ENCODE measurements at places on chromosomes 6 and 20.

DNA sequence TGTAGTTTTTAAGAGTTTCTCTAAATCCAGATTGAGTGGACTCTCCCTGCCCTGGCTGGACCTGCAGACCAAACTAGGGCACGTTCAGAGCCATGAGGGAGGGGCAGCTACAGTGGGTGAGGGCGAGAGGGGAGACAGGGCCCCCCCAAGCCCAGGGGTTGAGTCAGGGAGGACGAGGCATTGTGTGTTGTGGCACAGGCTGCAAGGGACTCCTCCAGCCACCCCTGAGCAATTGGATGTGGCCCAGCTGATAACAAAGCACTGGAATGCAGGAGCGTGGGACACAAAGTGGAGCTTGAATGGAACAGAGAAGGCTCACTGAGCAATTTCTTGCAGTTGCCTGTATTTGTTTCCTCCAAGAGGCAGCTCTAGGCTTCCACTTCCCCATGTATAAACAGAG is 43.5 kb upstream of the MYL9 start:
- no peak for DNase-seq

- no peak for DNase-seq
These were observed 1.0 kb upstream of the VSTM2L start for GRCh38 chr20:37901654-37902503.

DNA sequence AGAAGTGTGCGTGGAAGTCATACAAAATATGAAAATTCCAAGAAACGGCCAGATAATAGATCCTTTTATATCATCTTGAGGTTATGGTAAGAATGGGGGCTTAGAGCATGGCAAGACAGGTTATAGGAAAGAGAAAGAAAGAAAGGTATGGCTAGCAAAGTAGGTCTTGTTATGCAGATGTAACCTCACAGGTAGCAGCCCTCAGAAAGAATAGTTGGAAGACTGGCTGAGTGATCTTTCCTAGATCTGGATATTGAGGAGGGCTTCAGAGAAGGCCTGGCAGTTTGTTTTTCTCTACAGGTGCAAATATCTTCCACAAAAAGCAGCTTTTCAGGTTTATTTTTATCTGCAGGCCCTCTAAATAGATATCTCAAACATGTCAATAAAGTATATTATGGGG is 679.5 kb downstream of the KHDRBS2 start:
- DNase-seq: no peak

DNA sequence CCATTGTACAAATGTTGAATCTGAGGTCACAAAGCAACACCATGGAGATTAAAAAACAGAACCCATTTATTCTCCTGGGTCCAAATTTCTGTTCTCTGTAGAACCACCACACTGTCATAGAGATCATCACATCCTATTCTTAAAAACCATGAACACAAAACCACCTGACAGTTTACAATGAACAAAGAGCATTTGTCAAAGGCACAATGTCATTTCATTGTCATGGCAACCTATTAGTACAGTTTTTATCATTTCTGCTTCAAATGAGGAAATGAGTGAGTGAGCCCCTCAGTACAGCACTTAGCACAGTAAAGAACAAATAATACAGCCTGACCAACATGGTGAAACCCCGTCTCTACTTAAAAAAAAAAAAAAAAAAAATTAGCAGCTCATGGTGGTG is 23.1 kb upstream of the LAMP5 start:
- no peak for DNase-seq

DNA sequence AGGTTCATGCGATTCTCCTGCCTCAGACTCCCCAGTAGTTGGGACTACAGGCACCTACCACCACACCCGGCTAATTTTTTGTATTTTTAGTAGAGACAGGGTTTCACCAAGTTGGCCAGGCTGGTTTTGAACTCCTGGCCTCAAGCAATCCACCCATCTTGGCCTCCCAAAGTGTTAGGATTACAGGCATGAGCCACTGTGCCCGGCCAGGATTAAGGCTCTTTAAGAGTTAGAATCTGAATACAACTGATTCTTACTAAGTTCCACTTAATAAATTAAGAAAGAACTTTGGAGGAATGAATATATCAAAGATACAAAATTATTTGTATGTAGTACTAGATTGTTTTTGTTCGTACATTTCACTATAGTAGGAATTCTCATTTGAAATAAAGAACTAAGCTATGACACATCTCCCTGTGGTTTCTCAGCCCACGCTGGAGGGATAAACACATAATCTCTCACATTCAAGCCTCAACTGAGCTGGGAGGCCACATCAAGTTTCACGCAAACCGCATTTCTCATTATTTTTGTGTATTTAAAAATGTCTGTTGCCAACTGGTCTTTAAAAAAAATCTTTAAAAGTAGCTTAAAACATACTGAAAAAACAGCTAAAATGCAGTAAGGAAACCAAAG is 34.2 kb downstream of the DTNBP1 start:
- no peak for DNase-seq

- DNase-seq: no peak
These were observed 368.1 kb upstream of the JARID2 start for GRCh38 chr6:14877758-14878157.

DNA sequence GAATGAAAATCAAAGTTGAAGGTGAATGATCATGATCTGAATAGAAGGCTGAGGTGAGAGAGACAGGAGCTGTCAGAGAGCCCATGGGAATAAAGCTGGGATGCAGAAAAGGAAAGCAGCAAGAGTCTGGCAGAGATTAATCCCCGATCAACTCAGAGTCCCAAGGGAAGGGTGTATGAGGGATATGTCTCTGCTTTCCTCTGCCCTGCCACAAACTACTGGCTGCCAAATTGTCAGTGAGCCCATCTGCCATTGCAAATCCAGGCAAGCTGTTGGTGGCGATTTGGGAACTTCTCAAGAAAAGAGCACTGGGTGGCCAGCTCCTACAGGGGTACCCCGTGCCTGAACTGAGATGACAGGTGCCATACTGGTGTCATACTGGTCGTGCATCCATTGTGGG is 705.5 kb upstream of the MAN1A1 start:
- no peak for DNase-seq

GRCh38 chr20:20568604-20569205 is 143.7 kb downstream of the RALGAPA2 start:
- DNase-seq: peak; percentile 41

- DNase-seq: peak; percentile 32
These were observed 2.4 kb upstream of the MCM3 start for GRCh38 chr6:52286798-52287432.

- DNase-seq: no peak
These were observed 37.2 kb upstream of the IL20RA start for GRCh38 chr6:137081997-137082396.

DNA sequence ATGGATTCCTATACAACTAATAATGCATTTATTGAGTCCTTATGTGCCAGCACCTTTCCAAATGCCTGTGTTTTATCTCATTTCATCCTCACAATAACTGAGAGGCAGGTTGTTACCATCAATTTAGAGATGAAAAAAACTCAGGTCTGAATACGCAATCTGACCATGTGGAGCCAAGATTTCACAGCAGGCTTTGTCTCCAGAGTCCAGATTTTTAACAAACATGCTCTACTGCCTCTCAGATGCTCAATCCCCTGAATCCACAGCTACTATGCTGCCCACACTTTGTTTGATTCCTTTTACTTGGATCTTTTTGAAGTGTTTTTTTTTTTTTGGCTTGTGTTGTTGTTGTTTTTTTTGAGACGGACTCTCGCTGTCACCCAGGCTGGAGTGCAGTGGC is 46.8 kb downstream of the B4GALT5 start:
- no peak for DNase-seq

DNA sequence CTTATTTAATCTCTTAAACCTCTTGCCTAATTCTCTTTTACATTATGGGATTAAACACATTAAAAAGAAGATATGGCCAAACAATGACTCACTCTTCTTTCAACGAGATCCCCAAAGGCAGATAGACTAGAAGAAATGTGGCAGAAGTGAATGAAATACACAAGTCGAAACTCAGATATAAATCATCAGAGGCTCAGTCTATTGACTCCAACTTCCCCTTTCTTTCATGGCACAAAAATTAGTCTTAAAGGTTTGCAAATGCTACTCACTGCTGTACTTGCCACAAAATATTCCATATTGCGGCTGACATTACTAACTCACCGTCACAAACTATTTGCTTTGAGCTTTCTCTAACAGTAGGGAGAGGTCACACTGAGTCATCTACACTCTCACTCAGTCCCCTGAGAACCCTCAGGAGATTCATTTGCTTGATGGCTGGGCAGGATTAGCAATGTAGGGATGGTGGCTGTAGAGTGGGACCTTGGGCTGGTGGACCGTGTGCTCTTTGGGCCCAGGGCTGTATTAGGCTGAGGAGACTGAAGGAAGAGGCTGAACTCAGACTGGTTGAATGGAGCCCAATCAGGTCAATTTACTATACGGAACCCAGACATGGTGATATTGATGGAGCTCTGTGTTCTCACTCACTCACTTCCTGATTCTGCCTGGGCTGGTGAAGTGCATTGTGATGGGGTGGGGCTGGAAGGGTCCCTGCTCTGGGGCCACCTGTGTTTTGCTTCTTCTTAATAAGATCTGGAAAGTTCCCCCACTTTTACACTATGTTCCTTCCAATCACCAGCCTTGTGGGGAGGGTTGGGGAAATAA is 42.8 kb upstream of the UBR2 start:
- no peak for DNase-seq

DNA sequence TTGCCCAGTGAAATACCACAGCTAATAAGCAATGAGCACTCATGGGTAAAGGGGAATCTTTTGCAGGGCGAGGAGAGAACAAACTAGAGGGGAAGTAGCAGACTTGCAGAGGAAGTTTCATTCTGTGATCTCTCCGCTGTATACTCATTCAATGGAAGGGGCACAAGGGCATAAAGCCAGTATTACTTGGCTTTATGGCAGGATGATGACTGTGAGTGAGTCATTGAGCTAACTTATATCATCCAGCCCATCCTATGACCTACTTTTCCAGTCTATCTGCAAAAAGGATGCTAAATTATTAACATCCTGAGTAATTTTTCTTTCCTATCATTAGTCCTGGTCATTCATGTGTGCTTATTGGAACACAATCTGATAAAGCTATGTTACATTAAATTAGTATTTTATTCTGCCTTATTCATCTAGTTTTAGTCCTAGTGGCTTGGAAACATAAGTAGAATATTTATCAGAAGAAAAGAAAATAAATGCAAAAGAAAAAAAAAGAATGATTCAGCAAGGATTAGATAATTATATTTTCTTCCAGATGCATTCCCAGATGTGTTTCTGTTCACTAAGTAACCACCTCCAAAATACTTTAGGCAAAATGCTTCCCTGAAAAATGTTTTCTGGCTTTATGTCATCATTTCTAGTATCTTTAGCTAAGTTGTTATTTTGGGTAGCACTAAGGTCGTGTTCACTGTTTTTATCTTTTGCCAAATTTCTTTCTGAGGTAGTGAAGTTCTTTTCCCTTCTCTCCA is 471.7 kb downstream of the CDKAL1 start:
- DNase-seq: no peak

DNA sequence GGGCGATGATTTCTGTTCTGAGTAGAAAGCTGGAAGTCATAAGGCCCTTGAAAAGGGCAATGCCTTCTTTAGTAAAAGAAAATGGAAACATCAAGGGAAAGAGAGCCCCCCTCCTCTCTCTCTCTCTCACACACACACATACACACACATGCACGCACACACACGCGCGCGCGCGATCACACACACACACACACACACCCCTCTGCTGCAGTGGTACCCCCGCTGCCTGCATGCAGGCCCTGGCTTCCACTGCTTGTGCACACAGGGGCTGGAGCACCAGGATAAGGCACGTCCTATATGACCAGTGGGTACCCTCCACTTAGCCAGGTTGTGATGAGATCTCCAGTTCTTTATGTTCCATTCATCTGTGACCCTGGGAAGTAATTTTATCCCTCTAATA is 300.9 kb downstream of the SLC35F1 start:
- no peak for DNase-seq

DNA sequence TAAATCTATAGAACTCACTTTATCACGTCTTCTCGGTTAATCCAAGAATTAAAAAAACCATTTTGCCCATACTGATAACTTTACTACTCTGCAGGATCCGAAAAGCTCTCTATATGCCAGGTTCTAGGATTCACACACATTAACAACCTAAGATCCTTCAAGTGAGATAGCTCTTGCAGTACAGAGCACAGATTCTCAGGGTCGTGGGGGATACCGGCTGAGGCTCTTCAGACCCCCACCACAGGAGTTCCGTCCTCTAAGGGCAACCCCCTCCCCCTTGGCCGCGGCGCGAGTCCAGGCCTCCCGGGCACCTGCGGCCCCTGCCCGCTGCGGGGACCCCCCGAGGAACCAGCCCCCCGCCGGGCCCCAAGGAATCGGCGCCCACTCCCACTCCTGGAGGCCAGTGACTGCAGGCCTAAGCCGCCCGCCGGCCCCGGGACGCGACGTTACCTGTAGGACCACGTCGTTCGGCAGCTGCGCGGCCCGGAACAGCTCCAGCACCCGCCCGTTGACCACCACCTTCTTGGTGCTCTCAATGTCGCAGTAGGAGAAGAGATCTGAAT is 892 bp downstream of the REPS1 start:
- no peak for DNase-seq

GRCh38 chr6:82775981-82776380 is 289.7 kb downstream of the UBE3D start:
- DNase-seq: no peak

- no peak for DNase-seq
These were observed 122.2 kb upstream of the MARCKS start for GRCh38 chr6:113734982-113735381.

GRCh38 chr6:67184405-67184804 is 1450.7 kb upstream of the ADGRB3 start:
- DNase-seq: no peak

- no peak for DNase-seq
These were observed 8.1 kb downstream of the NOL4L start for GRCh38 chr20:32577023-32577422.

Measured in NCI-H2081 treated with DMSO at 0.1 percent for 48 hours (cell line).